ENCODE measurements at places on chromosomes 1 and 21.

DNA sequence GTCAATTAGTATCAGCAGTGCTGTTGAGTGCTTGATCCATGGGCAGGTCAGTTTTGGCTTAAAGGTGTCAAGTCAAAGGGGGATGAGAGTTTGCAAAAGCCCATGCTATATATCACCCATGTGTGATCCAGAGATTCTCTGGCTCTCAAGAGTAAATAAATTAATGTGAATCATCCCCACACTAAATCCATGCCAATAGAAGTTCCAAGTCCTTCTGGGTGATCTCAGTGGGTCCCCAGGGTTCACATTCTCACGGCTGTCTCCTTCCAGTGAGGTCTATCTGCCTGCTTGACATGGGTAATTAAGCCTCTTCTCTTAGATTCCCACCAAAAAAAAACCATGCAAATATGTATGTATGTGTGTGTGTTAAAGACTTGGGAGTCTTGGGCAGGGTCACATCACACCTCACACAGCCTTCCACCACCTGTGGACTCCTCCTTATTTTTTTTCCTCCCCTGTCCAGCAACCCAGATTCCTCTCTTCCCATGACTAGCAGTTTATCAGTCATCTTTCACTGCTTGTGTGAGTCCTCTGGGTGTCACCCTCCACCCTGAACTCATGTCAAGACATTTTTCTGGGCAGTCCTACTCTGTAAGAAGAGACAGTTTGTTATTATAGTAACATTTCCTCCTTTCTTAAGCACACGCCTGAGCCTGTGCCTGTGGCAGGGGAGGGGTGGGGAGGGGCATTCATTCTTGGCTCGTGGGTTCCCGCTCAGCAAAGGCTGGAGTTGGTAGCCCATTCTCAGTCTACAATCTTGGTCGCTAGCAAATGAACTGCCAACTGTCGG, 14.3 kb upstream of the S100A11 start:
- no peak overlapping the region for H3K4me3 ChIP-seq
- no peaks in the 10 kb centered on the region for H3K36me3 ChIP-seq
- no peak for DNase-seq

DNA sequence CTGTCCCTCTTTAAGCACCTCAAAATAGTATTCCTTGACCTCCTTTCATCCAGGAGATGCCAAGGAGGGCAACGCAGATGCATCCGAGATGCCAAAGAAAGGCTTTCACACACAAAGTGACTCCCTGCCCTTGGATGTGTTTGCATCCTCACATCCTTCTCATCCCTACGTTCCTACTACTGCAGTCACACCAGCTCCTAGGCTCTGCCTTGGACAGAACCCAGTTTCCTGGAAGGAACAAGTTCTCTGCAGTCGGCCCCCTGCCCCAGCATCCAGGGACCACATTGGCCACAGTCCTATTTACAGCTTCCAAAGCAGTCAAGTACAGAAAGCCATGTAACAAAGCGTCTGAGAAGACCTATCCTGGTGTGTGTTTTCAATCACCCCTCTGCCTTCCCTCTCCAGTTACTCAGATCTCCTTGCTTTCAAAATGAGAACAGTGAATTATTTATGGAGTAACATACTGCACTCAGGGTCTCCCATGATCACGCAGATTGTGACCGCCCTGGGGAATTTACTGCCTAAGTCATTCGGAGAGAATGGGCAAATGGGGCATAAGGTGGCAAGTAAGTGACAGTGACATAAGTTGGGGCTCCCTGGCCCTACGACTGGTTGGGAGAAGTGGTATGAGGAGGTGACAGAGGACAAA, 21.8 kb upstream of the SRP9 start:
- H3K36me3 ChIP-seq, result no peaks in the 10 kb centered on the region
- H3K4me3 ChIP-seq, result no peak overlapping the region
- H3K4me1 ChIP-seq, result peaks cover 27% of the 10 kb centered on the region
- no peaks in the 10 kb centered on the region for H3K27me3 ChIP-seq
- H3K27ac ChIP-seq, result no peak overlapping the region

DNA sequence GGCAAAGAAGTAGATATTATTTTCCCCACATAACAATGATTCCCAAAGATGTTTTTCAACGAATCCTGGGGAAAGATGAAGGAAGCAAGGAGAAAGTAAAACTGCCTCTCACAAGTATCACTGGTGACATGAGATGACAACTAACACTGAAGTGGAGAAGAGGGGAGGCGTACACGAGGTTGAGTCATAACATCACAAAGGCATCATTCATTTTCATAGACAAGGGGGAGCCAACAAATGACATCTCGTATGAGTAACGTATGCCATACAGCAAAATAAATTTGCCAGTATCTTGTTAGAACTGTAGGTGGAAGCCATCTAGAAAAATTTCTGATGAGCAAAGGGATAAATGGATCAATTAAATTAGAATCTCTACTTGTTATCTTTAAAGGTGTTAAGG, 56.6 kb downstream of the ATP1B1 start:
- DNase-seq, result no peak
- H3K27ac ChIP-seq, result no peak overlapping the region
- peaks cover 19% of the 10 kb centered on the region for H3K4me1 ChIP-seq
- no peaks in the 10 kb centered on the region for H3K36me3 ChIP-seq
- H3K4me3 ChIP-seq, result no peak overlapping the region
- H3K27me3 ChIP-seq, result no peaks in the 10 kb centered on the region

- no peaks in the 10 kb centered on the region for H3K27me3 ChIP-seq
- no peak overlapping the region for H3K4me3 ChIP-seq
- no peaks in the 10 kb centered on the region for H3K36me3 ChIP-seq
- no peak for DNase-seq
Measured at GRCh38 chr1:26066160-26066559, 1.3 kb downstream of the TRIM63 start.

- no peaks in the 10 kb centered on the region for H3K36me3 ChIP-seq
- H3K27ac ChIP-seq, result no peak overlapping the region
- no peak overlapping the region for H3K4me3 ChIP-seq
- H3K4me1 ChIP-seq, result no peaks in the 10 kb centered on the region
Measured at GRCh38 chr1:246417152-246417812, 89.8 kb downstream of the SMYD3 start.

- H3K27ac ChIP-seq, result no peak overlapping the region
- no peak overlapping the region for H3K4me3 ChIP-seq
- H3K27me3 ChIP-seq, result no peaks in the 10 kb centered on the region
- H3K4me1 ChIP-seq, result no peaks in the 10 kb centered on the region
- H3K36me3 ChIP-seq, result no peaks in the 10 kb centered on the region
Measured at GRCh38 chr21:36565540-36565939, 85.6 kb upstream of the CLDN14 start.

- peak overlapping the region; percentile 62 for H3K27ac ChIP-seq
- H3K36me3 ChIP-seq, result peaks cover 17% of the 10 kb centered on the region
- H3K27me3 ChIP-seq, result peaks cover 50% of the 10 kb centered on the region
- peaks cover 57% of the 10 kb centered on the region for H3K4me1 ChIP-seq
Measured at GRCh38 chr1:6180707-6181311, 688 bp upstream of the CHD5 start.

DNA sequence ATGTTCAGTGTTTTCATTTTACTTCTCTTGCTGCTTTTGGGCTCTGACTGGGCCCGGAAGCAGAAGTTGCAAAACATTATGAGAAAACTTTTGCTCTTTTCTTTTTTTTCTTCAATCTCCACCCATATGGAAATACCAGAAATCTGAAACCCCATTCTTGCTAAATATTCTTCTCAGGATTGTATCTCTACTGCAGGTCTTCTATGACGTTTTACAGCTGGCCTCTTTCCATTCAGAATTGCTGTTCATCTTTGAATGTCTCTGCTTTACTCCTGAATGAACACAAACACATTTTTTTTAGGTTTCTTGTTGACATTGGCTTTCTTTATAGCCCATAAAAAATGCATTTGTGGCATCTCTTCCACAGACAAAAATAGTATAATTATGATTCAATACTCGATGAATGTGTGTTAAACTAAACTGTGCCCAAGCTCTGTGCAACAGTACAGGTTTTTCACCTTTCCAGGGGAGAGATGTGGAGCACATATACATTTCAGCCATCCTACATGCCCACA, 18.8 kb downstream of the PTPRC start:
- H3K4me3 ChIP-seq, result no peak overlapping the region
- no peaks in the 10 kb centered on the region for H3K27me3 ChIP-seq
- no peak for DNase-seq
- H3K27ac ChIP-seq, result no peak overlapping the region
- H3K36me3 ChIP-seq, result no peaks in the 10 kb centered on the region
- no peaks in the 10 kb centered on the region for H3K4me1 ChIP-seq

DNA sequence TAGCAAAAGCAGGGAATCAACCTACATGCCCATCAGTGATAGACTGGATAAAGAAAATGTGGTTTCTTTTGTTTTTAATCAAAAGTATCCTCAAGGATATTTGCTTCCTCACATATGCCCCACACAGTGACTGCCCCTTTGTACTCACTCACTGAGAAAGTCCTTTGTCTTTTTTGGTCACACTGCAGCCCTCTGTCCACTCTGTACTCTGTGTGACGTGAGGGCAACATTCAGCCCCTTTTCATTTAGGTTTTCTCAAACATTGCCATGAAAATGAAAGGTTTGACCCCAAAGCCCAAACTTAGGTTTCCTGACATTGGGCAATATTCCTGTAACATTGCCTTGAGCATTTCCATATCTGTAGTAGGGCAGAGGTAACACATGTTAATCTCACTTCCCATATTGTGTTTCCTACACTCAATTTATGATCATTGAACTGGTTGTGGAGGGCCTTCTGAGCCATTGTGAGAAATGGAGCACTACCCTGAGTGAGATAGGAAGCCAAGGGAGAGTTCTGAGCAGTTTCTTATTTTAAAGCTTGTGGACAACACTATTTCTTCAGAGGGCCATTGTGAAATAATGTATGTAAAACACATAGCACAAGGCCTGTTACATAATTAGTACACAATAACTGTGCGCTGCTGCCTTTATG, 501.9 kb upstream of the C1orf87 start:
- H3K27ac ChIP-seq, result no peak overlapping the region
- no peak for DNase-seq
- no peaks in the 10 kb centered on the region for H3K27me3 ChIP-seq
- H3K4me3 ChIP-seq, result no peak overlapping the region
- H3K4me1 ChIP-seq, result peaks cover 8% of the 10 kb centered on the region

- H3K4me1 ChIP-seq, result peaks cover 33% of the 10 kb centered on the region
- H3K27ac ChIP-seq, result peak overlapping the region; percentile 93
- H3K4me3 ChIP-seq, result peak overlapping the region; percentile 95
- H3K36me3 ChIP-seq, result no peaks in the 10 kb centered on the region
- H3K27me3 ChIP-seq, result no peaks in the 10 kb centered on the region
Measured at GRCh38 chr1:185318431-185319138, 1.5 kb upstream of the IVNS1ABP start.

DNA sequence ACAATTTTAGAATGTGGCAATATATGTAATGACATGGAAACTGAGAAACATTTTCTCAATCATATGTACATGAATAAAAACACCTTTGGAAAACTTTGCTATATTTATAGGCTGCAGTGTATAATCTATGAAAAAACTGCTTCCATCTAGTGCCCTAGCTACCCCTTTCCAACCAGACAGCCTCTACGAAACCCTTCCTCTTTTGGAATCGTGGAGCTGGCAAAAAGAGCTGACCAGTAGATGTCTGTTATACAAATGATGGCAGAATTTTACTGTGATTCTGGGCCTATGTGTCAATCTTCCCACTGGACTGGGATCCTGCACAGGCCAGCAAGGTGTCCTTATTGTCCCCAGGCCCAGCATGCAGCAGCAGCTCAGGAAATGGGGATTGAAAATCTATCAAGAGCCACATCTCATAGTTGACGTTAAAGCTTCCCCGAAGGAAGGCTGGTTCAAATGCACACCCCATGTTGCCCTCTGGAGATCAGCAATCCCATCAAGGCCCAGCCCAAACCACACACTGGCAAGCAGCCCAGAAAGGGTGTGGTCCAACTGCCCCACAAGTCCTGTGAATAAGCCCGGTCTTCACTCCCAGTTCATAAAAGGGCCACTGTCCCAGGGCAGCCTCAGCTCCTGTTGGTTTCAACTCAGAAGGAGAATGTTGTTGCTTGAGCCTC, 8.8 kb upstream of the FAM20B start:
- peak overlapping the region; percentile 0 for H3K4me3 ChIP-seq
- DNase-seq, result peak; percentile 97
- no peaks in the 10 kb centered on the region for H3K36me3 ChIP-seq
- H3K27ac ChIP-seq, result peak overlapping the region; percentile 69

DNA sequence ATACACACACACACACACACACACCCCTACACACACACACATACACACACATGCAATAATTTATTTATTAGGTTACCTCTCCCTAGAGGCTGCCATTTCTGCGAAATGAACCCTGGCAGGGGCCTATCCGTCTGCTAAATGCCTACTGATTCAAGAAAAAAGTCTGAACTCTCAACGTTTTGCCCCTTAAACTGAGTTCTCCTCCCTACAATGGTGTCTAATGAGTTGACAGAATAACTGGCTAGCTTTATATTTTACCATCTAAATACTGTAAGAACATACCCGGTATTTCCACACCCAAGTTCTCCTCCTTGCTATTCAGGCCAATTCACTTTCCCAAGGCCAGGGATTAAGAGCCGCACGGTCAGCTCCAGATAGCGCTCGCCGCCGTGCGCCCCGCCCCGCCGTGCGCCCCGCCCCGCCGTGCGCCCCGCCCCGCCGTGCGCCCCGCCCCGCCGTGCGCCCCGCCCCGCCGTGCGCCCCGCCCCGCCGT, 339 bp upstream of the RNPC3 start:
- no peaks in the 10 kb centered on the region for H3K27me3 ChIP-seq
- H3K4me1 ChIP-seq, result peaks cover 14% of the 10 kb centered on the region
- H3K27ac ChIP-seq, result peak overlapping the region; percentile 91
- no peak for DNase-seq
- H3K36me3 ChIP-seq, result peaks cover 10% of the 10 kb centered on the region
- peak overlapping the region; percentile 42 for H3K4me3 ChIP-seq

DNA sequence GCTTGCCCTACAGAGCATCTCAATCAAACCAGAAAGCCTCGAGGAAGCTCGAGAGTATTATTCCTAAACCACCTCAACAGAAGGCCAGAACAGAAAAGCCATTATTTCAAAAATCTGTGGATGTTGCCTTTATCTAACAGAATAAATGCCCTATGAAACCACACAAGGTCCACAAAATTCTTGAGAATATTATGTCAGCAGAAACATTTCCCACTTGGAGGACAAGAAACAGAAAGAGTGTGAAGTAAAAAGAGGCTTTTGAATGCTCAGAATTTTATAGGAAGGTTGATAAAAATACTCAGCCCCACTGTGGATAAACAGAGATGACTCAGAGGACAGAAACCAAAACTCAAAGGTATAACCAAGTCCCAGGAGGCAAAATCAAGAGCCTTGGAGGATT, 146.4 kb upstream of the LRRC7 start:
- no peak for DNase-seq
- no peaks in the 10 kb centered on the region for H3K36me3 ChIP-seq
- no peaks in the 10 kb centered on the region for H3K4me1 ChIP-seq
- H3K27ac ChIP-seq, result no peak overlapping the region

DNA sequence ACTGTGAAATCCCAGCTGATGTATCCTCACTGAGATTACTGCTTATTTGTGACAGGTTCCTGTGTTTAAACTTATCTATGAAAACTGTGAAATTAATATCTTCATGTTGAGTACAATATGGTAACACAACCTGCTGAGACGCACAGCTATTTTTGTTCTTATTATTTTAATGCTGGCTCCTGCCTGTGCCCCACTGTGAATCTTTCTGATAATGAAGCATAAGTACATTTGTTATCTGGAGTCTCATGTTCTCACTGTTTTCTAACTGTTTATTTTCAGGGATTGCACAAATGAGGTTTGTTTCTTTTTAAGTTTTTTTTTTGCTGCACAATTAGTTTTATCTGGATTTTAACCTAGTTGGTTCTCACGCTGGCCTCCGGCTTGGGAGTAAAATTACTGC, 39.9 kb upstream of the IFNAR2 start:
- DNase-seq, result no peak
- H3K27ac ChIP-seq, result no peak overlapping the region
- no peaks in the 10 kb centered on the region for H3K27me3 ChIP-seq
- H3K36me3 ChIP-seq, result no peaks in the 10 kb centered on the region

Measured in esophagus muscularis mucosa (tissue), 4 donors.